ENCODE measurements at places on chromosomes 3 and 15. TPM values are rescaled to one million over a fixed set of nuclear protein-coding genes. Genes with fewer than 3 reads are reported as not detected.

- DNase-seq: peak; percentile 51
Observed at GRCh38 chr3:107676469-107677309, 153.9 kb downstream of the BBX start.

GRCh38 chr3:1439395-1439794 lies 346.6 kb downstream of the CNTN6 start:
- DNase-seq: no peak

DNA sequence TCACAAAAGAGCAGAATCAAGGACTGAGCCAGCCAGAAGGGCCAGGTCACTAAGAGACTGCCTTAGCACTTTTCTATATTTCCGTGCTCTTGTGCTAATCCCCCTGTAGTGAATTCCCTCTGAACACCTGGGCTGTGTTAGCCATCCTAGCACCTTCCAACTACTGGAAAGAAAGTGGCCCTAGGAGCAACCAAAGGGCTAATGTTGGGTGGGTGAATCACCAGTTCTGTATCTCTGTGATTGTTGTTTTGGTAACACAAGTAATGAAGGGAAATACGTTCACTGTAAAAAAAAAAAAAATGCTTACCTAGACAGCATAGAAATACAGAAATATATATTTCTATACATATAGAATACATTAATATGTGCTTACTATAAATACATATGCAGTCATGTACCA lies 43.9 kb downstream of the PXYLP1 start:
- peak; percentile 41 for DNase-seq

- DNase-seq: no peak
Observed at GRCh38 chr3:171384101-171384891, 75.9 kb downstream of the TNIK start.

GRCh38 chr3:123081718-123082369 lies 15.0 kb downstream of the PDIA5 start:
- no peak for DNase-seq

DNA sequence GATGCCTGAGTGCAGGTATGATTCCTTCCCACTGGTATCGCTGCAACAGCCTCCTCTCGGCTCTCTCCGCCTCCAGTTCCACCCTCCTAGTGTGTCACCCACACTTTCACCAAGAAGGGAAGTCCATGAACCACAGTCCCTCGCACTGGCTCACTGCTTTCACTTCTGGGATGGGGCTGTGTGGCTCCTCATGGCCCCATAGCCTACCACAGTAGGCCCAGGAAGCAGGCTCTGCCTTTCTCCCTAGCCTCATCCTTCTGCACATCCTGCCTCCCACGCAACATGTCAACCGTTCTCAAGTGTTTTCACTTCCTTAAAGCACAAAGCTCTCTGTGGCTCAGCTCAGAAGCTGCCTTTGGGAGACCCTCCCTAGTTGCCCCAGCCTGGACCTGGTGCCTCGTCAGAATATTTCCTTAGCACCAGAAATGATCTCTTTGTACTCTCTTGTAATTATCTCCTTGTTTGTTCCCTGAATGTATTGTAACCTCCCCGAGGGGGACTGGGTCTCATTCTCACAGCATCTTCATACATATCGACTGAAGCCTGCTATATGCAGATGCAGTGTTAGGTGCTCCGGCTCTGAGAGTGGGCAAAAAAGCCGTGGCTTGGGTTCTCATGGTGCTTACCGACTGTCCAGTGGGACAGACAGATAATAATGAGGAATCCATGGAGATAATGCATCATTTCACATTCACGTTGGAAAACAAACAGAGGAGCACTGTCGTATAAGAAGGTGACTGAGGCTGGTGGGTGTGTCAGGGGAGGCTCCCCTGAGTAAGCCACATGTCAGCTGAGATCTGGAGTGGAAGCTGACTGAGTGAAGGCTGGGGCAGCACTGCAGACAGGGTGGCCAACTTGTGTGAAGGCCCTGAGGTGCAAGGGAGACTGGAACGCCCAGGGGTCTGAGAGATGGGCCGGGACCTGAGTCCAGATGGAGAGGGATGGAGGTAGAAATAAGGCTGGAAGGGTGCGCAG lies 107.1 kb downstream of the DGKG start:
- DNase-seq: no peak

DNA sequence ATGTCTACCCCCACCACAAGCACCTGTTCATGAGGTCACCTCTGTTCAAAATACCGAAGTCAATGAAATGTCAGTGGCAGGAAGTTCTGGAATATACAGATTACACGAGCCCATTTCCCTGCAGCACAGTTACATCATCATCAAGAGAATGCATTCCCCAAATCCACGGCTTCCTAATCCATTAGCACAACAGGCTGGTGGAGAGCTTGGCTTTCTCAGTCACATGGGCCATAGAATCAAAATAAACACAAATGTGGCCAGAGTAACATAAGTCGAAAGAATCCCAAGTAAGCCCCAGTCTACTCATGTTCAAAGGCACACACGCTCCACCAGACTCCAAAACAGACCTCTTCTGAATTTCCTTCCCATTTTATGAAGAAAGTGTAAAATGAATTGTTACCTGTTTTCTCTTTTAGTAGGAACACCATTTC lies 419.3 kb downstream of the MAGI1 start:
- no peak for DNase-seq

DNA sequence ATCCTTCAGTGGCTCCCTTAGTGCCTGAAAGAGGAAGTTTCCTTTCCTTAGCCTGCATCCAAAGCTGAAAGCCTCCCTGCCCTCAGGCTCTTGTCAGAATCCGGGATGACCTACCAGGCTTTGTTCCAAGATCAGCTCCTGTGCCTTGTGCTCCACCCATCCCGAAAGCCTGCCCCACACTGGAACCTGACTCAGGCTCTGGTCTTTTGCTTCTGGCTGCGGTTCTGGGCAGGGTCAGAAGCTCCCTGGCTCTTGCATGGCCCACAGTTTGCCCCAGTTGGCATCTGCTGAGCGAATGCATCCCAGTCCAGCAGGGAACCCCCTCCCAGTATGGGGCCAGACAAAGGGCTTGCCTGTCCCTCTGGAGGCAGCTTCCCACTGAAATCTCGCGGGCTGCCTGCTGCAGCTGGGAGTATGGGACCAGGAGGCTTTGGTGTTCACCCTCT lies 25.9 kb upstream of the KIF23 start:
- peak; percentile 33 for DNase-seq

DNA sequence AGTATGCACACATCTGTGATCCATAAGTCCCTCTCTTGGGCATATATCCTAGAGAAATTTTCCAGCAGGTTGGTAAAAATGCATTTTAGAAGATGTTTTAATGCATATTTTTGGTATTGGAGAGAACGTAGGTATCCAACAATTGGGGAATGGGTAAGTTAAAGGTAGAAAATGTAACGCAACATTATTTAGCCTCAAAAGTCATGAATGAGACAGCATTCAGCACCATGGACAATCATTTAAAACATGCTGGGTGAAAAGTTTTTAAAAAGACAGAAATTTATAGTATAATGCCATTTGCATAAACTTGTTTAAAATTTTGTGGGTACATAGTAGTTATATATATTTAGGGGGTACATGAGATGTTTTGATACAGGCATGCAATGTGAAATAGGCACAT lies 43.4 kb downstream of the TRIM69 start:
- DNase-seq: no peak

DNA sequence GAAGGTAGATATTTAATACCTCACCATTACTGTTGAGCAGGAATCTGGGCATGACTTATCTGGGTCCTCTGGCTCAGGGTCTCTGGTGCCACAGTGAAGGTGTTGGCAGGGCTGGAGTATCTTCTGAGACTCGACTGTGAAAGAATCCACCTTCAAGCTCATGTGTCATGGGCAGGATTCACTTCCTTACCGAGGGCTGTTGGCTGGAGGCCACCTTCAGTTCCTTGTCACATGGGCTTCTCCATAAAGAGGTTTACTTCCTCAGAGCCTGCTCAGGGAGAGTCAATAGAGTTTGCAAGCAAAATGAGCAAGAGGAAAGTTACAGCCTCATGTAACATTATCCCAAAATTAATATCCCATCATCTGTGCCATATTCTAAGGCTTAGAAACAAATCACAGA lies 459.5 kb downstream of the NR2F2 start:
- DNase-seq: no peak

DNA sequence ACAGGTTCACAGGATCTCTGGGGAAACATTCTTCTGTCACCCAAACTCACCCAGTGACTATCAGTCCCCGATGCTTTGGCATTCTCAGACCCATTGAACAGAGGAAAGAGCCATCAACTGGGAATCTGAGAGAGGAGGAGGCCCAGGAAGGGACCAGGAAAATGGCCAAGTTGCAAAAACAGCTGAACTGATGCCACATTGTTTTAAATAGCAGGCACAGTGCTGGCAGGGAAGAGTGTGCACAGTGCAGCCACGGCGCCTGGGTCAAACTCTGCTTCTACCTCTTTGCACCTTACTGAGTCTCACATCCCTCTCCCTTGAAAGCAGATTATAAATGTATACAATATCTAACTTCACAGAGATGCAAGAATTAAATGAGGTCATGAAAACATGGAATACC lies 66.4 kb downstream of the SRGAP3 start:
- no peak for DNase-seq

DNA sequence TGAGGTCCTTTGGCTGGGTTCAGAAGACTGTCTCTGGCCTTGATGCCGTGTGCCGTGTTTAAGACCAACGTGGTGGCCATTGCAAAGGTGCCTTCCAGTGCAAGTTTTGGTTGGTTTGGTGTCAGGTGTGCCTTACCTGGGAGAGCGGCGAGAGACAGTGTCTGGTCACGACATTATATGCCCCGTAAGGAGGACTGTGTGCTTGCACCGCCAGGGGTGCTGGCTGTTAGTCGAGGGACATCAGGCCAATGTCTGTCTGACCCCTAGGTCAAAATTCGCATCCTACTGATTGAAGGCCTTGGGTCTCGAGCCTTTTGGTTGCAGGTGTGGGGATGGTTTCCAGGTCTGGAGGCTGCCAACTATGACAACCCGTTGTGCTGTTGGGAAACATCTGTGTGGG lies 111.9 kb downstream of the SNRPN start:
- DNase-seq: no peak

DNA sequence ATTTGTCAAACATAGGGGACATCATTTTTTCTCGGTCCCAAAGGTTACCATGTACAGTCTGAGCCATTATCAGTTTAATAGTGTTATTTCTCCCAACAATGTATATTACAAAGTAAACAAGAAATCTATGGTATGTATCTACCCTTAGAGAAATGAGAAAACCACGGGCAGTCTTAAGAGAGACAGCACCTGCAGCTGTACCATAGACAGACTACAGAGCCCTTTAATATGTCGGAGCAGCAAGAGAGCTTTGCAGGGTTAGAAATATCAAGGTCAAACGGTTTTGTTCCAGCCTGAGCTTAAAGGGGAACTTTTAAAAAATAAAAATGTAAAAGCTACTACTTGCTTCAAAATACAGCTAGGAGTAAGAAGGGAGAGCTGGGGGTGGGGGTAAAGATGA lies 53.2 kb downstream of the SH3BP5 start:
- no peak for DNase-seq

- DNase-seq: peak; percentile 67
Observed at GRCh38 chr3:61669668-61670299, 108.4 kb downstream of the PTPRG start.

SGO1 gene
- under 0.01 TPM for total RNA-seq

GHRL gene
- total RNA-seq: 0.13 TPM

IGF1R gene
- total RNA-seq: 23.2 TPM

SKOR1 gene
- total RNA-seq: under 0.01 TPM

Data from bronchial epithelial cell (primary cell).